ENCODE measurements at places on chromosomes 6 and 20. TPM values are rescaled to one million over a fixed set of nuclear protein-coding genes. Genes with fewer than 3 reads are reported as not detected.

The DCDC2 gene
- 0.04 TPM for total RNA-seq

DNA sequence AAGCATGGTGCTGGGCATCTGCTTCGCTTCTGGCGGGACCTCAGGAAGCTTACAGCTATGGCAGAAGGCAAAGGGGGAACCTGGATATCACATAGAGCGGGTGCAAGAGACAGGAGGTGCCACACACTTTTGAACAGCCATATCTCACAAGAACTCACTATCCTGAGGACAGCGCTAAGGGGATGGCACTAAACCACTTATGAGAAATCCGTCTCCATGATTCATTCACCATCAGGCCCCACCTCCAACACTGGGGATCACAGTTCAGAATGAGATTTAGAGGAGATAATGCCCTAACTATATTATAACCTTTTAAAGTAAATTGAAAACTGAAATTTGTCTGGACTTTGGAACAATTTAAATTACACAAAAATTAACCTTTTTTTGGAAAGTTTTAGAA is 37.8 kb upstream of the SUMO4 start:
- peaks cover 70% of the 10 kb centered on the region for H3K4me1 ChIP-seq
- no peak for DNase-seq
- H3K27me3 ChIP-seq = no peaks in the 10 kb centered on the region
- peak overlapping the region; percentile 49 for H3K27ac ChIP-seq
- H3K4me3 ChIP-seq = no peak overlapping the region
- peaks cover 60% of the 10 kb centered on the region for H3K36me3 ChIP-seq

The NRN1 gene
- 10.2 TPM for total RNA-seq

DNA sequence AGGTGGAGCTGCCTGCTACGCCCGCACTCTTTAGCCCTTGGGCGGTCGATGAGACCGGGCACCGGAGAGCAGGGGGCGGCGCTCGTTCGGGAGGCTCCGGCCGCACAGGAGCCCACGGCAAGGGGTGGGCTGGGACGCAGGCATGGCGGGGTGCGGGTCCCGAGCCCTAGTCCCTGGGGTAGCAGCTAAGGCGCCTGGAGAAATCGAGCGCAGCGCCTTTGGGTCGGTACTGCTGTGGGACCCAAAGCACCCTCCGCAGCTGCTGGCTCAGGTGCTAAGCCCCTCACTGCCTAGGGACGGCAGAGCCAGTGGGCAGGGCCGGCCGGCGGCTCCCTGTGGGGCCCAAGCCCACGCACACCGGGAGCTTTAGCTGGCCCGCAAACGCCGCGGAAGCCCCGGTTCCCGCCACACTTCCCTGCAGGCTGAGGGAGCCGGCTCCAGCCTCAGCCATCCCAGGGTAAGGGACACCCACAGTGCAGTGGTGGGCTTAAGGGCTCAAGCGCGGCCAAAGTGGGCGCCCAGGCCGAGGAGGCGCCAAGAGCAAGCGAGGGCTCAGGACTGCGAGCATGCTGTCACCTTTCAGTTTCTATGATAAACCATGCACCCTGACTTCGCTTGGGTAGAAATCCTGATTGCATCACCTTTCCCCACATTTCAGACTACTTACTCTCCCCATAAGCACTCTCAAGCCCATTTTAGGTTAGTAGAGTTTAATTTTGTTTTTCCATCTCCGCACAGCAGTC is 52.0 kb downstream of the MYLIP start:
- no peaks in the 10 kb centered on the region for H3K27me3 ChIP-seq
- peaks cover 12% of the 10 kb centered on the region for H3K36me3 ChIP-seq
- H3K4me3 ChIP-seq = no peak overlapping the region

GRCh38 chr6:122839906-122840305 is 50.8 kb downstream of the SMPDL3A start:
- H3K27ac ChIP-seq = no peak overlapping the region
- DNase-seq = no peak
- no peaks in the 10 kb centered on the region for H3K36me3 ChIP-seq

The ULBP2 gene
- 0.62 TPM for total RNA-seq

The LHFPL5 gene
- total RNA-seq = not detected

DNA sequence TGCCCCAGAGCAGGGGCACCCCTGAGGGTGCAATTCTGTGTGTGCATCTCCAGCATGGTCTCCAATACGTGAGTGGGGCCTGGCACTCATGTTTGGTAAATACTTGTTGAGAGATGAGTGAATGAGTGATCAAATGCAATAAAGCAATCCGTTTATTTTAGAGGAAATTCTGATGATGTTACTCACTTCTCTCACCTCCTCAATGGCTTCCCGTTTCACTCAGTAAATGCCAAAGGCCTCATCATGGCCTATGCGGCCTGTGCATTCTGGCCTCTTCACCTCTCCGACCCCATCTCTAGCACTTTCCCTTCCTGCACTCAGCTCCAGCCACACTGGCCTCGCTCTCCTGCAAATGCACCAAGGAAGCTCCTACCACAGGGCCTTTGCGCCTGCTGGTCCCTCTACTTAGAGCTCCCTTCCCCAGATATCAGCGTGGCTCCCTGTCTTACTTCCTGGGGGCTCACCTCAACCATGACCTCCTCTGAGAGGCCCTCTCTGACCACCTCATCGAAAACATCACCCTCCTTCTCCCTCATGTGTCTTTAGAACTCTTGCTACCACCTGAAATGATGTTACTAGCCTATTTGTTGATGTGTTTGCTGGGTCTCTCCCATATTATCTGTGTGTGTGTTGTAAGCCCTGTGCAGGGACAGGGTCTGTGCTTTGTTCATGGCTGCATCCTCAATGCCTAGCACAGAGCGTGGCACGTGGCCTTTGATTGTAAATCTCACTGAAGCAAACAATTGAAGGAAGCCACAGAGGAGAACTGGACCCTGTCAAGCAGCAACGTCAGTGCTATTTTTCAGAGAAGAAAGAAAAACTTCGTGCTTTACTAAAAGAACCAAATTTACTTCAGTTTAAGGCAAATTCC is 42.6 kb downstream of the RAB44 start:
- no peaks in the 10 kb centered on the region for H3K36me3 ChIP-seq
- no peak overlapping the region for H3K4me3 ChIP-seq
- DNase-seq = no peak

- H3K36me3 ChIP-seq = no peaks in the 10 kb centered on the region
- no peaks in the 10 kb centered on the region for H3K4me1 ChIP-seq
- no peak for DNase-seq
- peaks cover 14% of the 10 kb centered on the region for H3K27me3 ChIP-seq
- no peak overlapping the region for H3K27ac ChIP-seq
Measured at GRCh38 chr20:36170542-36171215, 16.1 kb downstream of the EPB41L1 start.

GRCh38 chr6:34414999-34415858 is 10.6 kb downstream of the RPS10 start:
- H3K4me1 ChIP-seq = peaks cover 33% of the 10 kb centered on the region
- DNase-seq = no peak
- peak overlapping the region; percentile 16 for H3K27ac ChIP-seq
- H3K4me3 ChIP-seq = no peak overlapping the region
- no peaks in the 10 kb centered on the region for H3K27me3 ChIP-seq
- peaks cover 44% of the 10 kb centered on the region for H3K36me3 ChIP-seq

The MAK gene
- total RNA-seq = 0.47 TPM

GRCh38 chr6:34961082-34961481 is 72.0 kb downstream of the ANKS1A start:
- H3K27ac ChIP-seq = no peak overlapping the region
- H3K27me3 ChIP-seq = no peaks in the 10 kb centered on the region

DNA sequence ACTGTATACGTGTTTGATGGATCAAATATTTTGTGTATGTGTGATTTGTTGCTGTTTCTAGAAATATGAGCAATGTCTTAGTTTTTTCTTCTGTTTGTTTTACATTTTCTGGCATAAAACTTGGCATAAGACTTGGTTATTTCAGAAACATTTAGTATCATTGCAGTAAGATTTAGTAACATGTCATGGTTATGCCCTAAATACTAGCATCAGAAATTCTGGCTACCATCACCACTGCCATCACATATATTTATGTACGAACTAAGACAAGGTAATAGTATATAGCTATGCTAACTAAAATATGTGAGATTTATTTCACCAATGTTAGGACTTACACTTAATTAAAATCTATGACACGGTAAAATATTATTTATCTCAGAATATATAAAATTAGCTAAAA is 10.3 kb upstream of the ADGRG6 start:
- no peak overlapping the region for H3K4me3 ChIP-seq
- no peak for DNase-seq
- no peak overlapping the region for H3K27ac ChIP-seq
- no peaks in the 10 kb centered on the region for H3K4me1 ChIP-seq
- H3K36me3 ChIP-seq = no peaks in the 10 kb centered on the region

- H3K27me3 ChIP-seq = no peaks in the 10 kb centered on the region
- peak overlapping the region; percentile 55 for H3K27ac ChIP-seq
- no peak for DNase-seq
- H3K36me3 ChIP-seq = peaks cover 14% of the 10 kb centered on the region
Measured at GRCh38 chr20:41175727-41176330, 38.5 kb downstream of the PLCG1 start.

- H3K4me3 ChIP-seq = no peak overlapping the region
- no peaks in the 10 kb centered on the region for H3K27me3 ChIP-seq
- DNase-seq = no peak
- H3K36me3 ChIP-seq = peaks cover 52% of the 10 kb centered on the region
Measured at GRCh38 chr6:35898003-35898402, 22.9 kb downstream of the SRPK1 start.

The IER3 gene
- 310 TPM for total RNA-seq

The PACRG gene
- not detected for total RNA-seq

The MOCS1 gene
- 4.1 TPM for total RNA-seq

DNA sequence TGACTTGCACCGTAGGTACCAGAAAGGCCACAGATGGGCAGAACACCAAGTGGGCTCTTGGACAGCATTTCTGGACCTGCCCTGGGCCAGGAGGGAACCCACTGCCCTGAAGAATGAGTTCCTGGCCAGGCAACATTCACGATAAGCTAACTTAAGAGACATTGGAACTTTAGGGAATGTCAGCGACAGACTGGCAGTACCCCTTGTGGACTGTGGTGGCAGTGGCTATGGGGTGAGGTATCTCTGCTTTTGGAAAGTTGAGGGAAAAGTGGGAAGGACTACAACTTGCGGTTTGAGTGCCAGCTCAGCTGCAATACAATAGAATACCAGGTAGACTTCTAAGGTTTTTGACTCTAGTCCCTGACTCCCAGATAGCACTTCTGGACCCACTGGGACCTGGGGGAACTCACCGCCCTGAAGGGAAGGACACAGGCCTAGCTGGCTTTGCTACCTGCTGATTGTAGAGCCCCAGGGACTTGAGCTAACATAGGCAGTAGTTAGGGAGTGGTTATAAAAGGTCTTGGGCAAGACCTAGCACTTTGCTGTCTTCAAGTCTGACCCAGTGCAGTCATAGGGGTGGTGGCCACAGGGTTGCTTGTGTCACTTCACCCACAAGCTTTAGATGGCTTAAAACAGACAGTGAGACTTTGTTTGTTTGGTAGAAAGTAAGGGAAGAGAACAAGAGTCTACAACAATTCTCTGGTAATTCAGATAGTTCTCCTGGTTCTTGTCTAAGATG is 617.6 kb downstream of the COL12A1 start:
- H3K27ac ChIP-seq = no peak overlapping the region
- no peaks in the 10 kb centered on the region for H3K27me3 ChIP-seq
- no peak overlapping the region for H3K4me3 ChIP-seq

- DNase-seq = no peak
- H3K4me3 ChIP-seq = no peak overlapping the region
- no peaks in the 10 kb centered on the region for H3K36me3 ChIP-seq
- no peaks in the 10 kb centered on the region for H3K4me1 ChIP-seq
- no peaks in the 10 kb centered on the region for H3K27me3 ChIP-seq
Measured at GRCh38 chr20:42530855-42531448, 658.8 kb downstream of the PTPRT start.

The BMP7 gene
- total RNA-seq = not detected

- no peak for DNase-seq
- peaks cover 13% of the 10 kb centered on the region for H3K4me1 ChIP-seq
- H3K27me3 ChIP-seq = peaks cover 19% of the 10 kb centered on the region
- no peak overlapping the region for H3K27ac ChIP-seq
- no peak overlapping the region for H3K4me3 ChIP-seq
Measured at GRCh38 chr20:62639765-62640164, 2.5 kb upstream of the SLCO4A1 start.

The TMEM244 gene
- not detected for total RNA-seq

DNA sequence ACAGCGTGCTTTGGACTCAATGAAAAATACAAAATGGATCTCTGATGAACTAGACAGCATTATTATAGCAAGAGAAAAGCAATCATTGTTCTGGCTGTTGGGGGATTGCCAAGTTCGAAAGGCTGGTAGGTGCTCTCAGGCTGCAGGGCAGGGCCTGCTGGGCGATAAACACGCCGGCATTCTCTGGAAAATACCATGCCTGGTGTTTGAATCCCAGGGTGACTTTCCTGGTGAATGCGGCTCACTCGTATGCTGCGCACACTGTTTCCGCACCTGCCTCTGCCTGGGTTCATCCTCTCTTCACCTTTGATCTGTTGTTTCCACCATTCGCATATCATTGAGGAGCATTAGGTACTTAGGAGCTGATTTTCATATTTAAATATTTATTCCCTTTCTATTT is 37.4 kb downstream of the GCNT2 start:
- no peaks in the 10 kb centered on the region for H3K4me1 ChIP-seq
- no peak overlapping the region for H3K27ac ChIP-seq
- no peak for DNase-seq

DNA sequence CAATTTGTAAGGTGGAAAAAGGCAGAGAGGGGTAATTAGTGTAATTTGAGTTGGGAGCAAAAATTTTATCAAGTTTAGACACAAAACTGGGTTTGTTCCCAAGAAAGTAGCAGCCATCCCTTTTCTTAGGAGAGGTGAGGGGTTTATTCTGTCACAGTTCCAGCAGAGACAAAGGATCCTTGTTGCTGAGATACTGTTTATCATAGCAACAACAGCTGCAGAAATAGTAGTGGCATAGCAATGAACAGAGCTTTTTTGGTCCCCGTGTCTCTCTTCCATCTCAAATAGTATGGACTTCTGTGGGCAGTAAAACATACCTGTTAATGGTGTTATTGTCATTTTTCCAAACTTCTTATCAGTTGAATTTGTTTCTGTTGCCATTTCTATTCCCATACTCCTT is 23.9 kb downstream of the ZKSCAN8 start:
- H3K4me1 ChIP-seq = peaks cover 12% of the 10 kb centered on the region
- H3K27ac ChIP-seq = no peak overlapping the region
- no peak for DNase-seq
- H3K27me3 ChIP-seq = peaks cover 8% of the 10 kb centered on the region

The ADGB gene
- not detected for total RNA-seq

- H3K36me3 ChIP-seq = peaks cover 5% of the 10 kb centered on the region
- peaks cover 9% of the 10 kb centered on the region for H3K4me1 ChIP-seq
- DNase-seq = no peak
- no peak overlapping the region for H3K27ac ChIP-seq
- H3K4me3 ChIP-seq = no peak overlapping the region
- no peaks in the 10 kb centered on the region for H3K27me3 ChIP-seq
Measured at GRCh38 chr6:143595251-143596036, 82.3 kb upstream of the PHACTR2 start.

The TAP1 gene
- 356 TPM for total RNA-seq

DNA sequence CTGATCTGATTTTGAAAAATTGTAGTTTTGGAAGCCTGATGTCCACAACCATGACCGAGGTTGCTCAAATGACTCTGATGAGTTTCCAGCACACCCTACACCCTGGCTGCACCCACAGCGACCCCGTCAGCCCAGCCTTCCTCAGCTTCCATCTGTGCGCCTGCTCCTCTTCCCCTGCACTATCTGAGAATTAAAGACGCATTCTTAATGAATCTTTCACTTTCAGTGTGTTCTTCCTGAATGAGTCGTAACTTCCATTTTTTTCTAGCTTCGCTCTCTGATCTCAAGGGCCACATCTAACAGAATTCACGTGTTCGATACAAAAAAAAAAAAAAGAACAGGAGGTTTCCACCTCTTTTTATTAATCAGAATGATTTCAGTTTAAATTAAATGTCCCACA is 21.3 kb upstream of the RREB1 start:
- H3K4me1 ChIP-seq = peaks cover 29% of the 10 kb centered on the region
- peak; percentile 64 for DNase-seq
- H3K27ac ChIP-seq = peak overlapping the region; percentile 86
- no peaks in the 10 kb centered on the region for H3K36me3 ChIP-seq

The NEDD9 gene
- total RNA-seq = 33.7 TPM
